NB4 (cell line): ENCODE measurements at places on chromosomes 2 and 18.

DNA sequence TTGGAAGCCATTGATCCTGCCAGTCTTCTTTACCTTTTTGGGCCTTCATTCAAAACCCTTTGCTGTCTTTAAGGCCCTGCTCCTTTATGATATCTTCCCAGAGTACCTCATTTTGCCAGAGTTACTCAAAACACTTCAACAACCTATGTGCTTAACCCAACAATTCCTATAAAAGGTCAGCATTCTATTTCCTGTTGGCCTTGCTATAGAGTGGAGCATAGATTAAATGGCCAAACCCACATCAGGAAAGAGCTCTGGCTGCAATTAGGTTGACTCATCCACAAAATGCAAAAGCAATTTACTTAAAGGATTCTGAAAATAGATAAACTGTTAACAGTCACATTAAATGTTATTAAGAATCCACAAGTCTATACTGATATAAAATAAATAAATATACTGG lies 21.2 kb downstream of the MRPL33 start:
- DNase-seq: peak; percentile 63

DNA sequence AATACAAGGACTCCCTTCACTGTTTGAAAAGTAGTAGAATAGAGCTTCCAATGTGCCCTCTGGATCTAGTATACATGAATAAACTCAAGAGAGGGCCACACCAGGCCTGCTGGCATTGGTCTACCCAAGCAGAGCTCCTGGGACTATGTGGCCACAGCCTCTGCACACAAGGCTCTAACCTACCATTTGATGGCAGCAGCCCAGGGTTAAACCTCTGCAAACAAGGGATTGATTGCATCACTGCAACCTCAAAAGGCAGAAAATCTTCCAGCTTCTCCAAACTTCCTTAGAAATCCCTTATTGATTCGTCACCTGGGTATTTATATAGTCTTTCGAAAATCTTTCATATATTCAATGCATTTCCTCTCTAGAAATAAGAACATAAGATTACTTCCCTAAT lies 147.6 kb upstream of the SETBP1 start:
- DNase-seq: no peak

- no peak for DNase-seq
Measured at GRCh38 chr2:164642946-164643555, 21.8 kb upstream of the GRB14 start.

DNA sequence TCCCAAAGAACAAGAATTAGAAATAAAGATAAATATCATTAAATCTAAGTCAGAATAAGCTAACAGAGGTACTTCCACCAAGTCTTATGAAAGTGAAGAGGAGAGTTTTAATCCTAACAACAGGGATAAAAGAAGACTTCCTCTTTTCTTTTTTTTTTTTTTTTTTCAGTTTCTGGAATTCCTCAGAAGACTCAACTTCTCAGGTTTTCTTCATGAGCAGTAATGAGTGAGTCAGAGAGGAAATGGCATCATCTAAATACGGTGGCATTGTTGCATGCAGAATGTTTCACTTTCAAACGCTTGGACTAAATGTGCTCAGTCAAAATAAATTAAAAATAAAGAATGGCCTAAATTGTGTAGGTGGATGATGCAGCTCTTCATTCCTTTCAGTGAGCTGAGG lies 45.6 kb upstream of the ARHGAP15 start:
- peak; percentile 68 for DNase-seq

DNA sequence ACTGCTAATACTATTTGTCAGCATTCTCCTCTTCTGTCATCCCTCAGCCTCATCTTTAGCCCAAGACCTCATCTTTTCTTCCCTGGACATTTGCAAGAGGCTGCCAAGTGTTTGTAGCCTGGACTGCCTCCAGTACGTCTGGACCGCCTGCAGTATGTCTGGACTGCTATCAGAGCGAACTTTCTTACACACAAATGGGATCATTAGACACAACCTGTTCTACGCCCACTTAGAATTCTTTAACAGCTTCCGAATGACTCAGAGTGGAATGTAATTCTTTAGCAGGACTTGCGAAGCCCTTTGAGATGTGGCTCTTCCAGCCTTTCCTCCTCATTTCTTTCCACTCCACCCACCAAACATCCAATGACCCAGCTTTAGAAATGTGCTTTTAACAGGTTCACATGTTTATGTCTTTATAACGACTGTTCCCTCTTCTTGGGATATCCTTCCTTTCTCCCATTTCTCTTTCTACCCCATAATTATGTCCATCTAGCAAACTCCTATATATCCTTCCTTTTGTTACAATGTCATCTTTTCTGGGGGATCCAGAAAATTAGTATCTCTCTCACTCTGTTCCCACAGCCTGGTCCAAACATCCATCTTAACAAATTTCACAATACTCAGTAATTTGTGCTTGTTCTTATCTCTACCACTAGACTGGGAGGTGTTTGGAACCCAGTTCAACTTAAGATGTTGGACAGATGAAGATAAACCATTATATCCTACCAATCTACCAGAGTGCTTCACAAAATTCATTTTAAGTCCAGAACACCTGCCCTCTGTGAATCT lies 171.3 kb upstream of the PGAP1 start:
- no peak for DNase-seq

DNA sequence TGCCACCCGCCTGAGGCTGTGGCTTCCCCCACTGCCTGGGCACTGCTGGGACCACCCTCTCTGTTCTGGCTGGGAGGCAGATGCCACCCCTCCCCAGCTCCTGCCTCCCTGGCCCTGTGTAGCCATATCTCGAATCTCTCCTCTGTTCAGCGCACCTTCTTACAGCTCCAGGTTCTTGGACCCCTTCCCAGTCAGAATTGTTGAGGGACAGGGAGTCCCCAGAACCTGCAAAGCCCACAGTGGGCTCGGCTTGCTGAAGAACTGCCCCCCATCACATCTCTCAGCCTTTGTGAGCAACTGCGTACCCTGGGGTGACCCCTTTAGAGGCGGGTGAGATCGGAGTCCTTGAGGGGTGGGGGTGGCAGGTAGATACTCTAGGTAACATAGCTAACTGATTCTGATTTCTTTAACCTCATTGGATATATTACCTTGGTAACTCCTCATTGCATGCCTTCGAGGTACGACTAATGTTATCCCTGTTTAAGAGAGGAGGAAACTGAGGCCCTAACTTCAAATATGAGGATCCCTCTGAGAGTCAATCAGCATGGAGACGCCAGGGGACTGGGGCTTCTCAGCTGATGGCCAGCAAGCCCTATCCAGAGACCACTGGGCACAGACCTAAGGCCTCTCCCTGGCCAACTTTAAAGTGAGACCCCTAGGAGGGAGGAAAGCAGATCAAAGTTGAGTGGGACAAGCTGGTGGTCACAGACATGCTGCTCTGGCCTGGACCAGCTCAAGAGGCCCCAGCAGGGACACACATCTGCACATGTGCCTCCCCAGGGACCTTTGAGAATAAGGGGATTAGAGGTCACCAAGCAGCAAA lies 101.3 kb downstream of the CAPN13 start:
- no peak for DNase-seq
